Prostate gland (tissue), 2 donors: ENCODE measurements at places on chromosomes 3 and 15.

DNA sequence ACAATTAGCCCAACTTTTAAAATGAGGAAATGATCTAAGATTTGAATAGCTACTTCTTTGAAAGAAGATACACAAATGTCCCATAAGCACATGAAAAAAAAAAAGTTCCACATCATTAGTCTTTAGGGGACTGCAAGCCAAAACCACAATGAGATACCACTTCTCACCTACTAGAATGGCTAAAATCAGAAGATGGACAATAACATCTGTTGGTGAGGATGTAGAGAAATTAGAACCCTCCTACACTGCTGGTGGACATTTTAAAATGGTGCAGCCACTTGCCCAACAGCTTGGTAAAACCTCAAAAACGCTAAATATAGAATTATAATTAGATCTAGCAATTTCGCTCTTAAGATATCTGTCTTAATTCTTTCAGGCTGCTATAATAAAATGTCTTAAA is 77.1 kb downstream of the MEX3B start:
- no peaks in the 10 kb centered on the region for H3K27me3 ChIP-seq
- no peak overlapping the region for H3K4me3 ChIP-seq
- no peak for DNase-seq
- no peak overlapping the region for H3K27ac ChIP-seq
- H3K36me3 ChIP-seq, result no peaks in the 10 kb centered on the region

DNA sequence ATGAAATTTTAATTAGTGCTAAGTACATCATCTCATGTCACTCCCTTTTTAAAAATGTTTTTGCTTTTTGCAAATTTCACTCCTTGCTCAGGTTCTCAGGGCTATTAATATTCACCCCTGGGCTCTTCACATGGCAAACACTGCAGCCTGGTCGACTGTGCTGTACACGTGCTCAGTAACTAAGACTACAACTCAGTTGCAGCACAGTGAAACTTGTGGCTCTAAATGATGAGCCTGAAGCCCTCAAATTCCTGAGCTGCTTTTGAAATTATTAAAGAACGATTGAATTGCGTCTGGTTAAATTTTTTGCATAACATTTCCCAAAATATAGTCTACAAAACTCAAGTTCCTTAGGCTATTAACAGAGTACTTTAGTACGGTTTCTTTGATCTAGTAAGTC is 159.3 kb upstream of the C2CD4B start:
- DNase-seq, result no peak
- H3K4me3 ChIP-seq, result no peak overlapping the region

DNA sequence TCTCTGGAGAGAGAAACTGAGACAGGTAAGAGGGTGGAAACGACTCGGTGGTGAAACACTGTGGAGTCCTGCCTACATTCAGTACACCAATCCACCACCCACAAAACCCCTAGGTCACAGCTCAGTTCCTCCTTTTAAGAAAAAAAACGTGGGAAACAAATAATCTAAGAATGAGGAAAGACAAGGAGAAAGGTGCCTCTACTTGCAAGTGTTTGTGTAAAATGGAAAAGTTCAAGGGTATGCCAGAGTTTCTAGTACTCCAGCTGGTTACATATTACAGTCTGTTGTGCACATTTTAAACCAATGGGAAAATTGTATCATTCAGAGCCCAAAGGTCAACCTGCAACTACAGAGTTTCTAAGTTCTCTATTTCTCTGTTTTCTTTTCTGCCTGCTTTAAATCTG is 32.2 kb downstream of the HGD start:
- H3K27ac ChIP-seq, result no peak overlapping the region
- no peak for DNase-seq
- H3K27me3 ChIP-seq, result no peaks in the 10 kb centered on the region
- H3K4me1 ChIP-seq, result no peaks in the 10 kb centered on the region
- no peak overlapping the region for H3K4me3 ChIP-seq
- H3K36me3 ChIP-seq, result no peaks in the 10 kb centered on the region

DNA sequence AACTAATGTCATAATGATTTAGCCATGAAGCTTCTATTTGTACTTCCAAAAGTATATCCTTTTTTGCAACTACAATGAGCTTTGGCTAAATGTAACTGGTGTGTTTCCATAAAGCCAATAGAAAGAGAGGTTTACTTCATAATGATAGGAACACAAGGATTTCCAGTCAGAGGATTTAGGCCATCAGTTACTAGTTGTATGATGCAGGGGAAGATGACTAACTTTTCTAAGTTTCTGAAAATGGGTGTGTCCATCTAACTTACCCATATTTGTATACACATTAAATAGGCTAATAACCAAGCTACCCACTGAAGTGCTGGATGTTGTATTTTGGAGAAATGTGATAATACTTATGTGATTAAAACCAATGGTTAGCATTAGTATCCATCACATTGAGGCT is 55.7 kb downstream of the SLC4A7 start:
- no peak overlapping the region for H3K4me3 ChIP-seq
- H3K27ac ChIP-seq, result no peak overlapping the region
- no peaks in the 10 kb centered on the region for H3K4me1 ChIP-seq
- DNase-seq, result no peak

DNA sequence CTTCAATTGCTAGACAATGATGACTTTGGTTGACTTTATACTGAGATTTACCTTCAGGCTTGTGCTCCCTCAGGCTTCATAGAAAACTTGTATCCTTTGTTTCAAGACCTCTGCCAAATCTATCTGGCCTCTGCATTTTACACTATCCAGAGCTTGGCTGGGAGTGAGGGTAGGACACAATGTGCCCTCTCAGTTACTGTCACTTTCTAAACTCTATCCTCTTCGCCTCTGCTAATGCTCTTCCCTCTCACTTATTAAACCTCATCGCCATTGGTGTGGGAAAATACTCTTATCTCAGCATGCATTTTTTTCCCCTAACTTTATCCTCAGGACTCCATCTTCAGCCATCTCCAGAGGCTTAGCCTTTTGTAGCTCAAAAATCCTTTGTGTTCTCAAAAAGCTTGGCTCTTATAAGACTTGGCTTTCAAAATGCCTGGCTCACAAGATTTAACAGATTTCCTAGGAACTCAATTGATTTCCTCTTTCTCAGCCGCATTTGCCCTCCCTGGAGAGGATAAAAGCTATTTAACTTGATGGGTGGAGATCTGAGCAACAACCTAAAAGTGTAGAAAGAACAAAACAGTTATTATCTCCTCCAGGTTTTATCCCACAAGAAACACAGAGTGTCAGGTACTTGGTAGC is 28.3 kb downstream of the SUCNR1 start:
- no peaks in the 10 kb centered on the region for H3K4me1 ChIP-seq
- H3K27me3 ChIP-seq, result no peaks in the 10 kb centered on the region
- no peaks in the 10 kb centered on the region for H3K36me3 ChIP-seq
- no peak for DNase-seq

DNA sequence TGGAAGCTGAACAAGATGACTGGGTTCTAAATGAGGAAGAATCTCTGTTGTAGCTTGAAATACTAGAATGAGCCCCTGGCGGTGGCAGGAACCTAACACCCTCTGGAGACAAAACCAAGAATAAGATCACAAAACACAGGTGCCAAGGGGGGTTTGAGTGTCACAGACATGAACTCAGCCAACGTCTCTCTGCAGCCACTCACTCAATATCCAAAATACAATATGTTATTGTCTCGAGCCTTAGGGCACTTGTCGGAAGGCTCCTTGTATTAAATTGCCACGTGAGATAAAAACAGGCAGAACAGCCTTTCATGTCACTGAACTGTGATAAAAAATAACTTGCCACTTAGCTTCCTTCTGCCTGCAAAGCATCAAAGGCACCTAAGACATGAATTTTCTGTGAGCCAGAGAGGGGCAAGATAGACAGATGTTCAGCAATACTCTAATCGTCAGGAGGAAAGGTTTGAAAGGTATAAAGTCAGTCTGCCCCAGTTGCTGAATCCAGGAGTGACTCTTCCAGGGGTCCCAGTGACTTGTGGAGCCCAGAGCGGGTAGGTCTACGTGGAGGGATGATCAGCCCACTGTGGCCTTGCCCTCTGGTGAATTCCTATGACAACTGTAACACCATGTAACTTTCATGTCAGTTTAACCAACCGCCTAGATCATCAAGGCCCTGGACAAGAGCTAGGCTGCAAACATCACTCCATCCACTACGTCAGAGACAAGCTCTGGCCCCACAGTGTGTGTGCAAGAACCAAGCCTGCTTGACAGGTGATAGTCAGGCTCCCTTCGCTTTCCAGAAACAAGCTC is 165.2 kb downstream of the OSBPL10 start:
- H3K4me3 ChIP-seq, result no peak overlapping the region
- no peaks in the 10 kb centered on the region for H3K27me3 ChIP-seq
- no peaks in the 10 kb centered on the region for H3K36me3 ChIP-seq
- no peak for DNase-seq
- no peak overlapping the region for H3K27ac ChIP-seq

DNA sequence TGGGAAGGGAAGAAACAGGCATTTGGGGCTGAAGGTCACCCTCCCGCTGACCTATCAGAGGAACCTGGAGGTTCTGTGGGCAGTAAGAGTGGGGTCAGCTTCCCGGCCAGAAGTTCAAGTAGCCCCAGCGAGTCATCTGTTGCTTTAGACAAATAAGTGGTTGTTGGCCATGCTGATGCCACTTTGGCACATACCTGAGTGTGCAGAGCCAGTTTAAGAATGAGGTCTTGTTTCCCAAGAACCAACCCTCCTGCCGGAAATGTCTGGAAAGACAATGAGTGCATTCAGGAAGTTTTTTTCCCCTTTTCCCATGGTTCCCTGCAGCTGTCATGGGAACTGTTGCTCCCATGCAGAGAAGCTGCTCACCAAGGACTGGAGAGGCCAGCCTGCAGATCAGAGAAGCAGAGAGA is 166.7 kb downstream of the ZNF621 start:
- peak overlapping the region; percentile 80 for H3K27ac ChIP-seq
- no peak overlapping the region for H3K4me3 ChIP-seq
- peaks cover 8% of the 10 kb centered on the region for H3K4me1 ChIP-seq
- peak; percentile 51 for DNase-seq
- no peaks in the 10 kb centered on the region for H3K27me3 ChIP-seq

- H3K4me3 ChIP-seq, result no peak overlapping the region
- H3K27ac ChIP-seq, result no peak overlapping the region
- peaks cover 12% of the 10 kb centered on the region for H3K4me1 ChIP-seq
Measured at GRCh38 chr3:124783696-124784095, 53.4 kb downstream of the UMPS start.

- H3K36me3 ChIP-seq, result no peaks in the 10 kb centered on the region
- H3K4me3 ChIP-seq, result no peak overlapping the region
- no peaks in the 10 kb centered on the region for H3K4me1 ChIP-seq
- H3K27ac ChIP-seq, result no peak overlapping the region
- no peak for DNase-seq
Measured at GRCh38 chr3:190291994-190292584, 30.2 kb downstream of the CLDN1 start.

DNA sequence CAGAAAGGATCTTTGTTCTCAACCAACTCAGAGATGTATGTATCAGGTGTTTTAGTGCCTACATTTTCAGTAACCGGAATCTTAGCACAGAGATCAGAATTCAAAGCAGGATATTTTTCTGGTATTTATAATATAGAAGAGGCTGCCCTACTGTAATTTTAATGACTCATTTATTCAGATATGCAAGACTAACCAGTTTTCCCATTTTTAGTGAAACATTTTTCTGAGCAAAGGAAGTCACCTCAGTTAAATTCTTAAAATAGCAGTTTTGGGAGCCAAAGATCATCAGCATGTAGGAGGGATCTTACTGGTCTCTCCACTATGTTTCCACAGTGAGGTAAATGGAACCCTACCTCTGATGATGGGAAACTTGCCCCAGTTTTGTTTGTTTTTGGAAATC is 42.0 kb downstream of the SRP14 start:
- H3K4me1 ChIP-seq, result no peaks in the 10 kb centered on the region
- no peak overlapping the region for H3K4me3 ChIP-seq
- H3K36me3 ChIP-seq, result no peaks in the 10 kb centered on the region
- H3K27ac ChIP-seq, result no peak overlapping the region
- no peak for DNase-seq
- no peaks in the 10 kb centered on the region for H3K27me3 ChIP-seq

DNA sequence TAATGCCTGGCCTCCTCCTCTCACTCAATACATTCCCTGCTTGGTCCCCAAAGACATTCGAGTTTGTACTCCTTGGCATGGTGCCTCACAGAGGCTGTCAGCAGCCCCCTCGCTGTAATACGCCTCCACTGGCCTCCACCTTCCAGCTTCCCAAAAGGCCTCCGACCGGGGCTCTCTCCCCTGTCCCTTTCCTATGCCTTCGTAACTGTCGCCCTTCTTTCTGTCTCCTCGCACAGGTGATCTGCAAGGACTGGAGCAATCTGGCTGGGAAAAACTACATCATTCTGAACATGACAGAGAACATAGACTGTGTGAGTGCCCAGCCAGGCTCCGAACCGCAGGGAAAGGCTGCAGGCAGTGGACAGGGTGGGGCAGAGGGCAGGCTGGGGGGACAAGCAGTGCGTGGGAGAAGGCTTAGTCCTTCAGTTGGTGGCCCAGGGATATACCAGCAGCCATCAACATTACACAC is 10.7 kb upstream of the ABTB1 start:
- no peaks in the 10 kb centered on the region for H3K4me1 ChIP-seq
- H3K36me3 ChIP-seq, result no peaks in the 10 kb centered on the region
- no peak overlapping the region for H3K27ac ChIP-seq
- H3K27me3 ChIP-seq, result no peaks in the 10 kb centered on the region
- H3K4me3 ChIP-seq, result no peak overlapping the region

DNA sequence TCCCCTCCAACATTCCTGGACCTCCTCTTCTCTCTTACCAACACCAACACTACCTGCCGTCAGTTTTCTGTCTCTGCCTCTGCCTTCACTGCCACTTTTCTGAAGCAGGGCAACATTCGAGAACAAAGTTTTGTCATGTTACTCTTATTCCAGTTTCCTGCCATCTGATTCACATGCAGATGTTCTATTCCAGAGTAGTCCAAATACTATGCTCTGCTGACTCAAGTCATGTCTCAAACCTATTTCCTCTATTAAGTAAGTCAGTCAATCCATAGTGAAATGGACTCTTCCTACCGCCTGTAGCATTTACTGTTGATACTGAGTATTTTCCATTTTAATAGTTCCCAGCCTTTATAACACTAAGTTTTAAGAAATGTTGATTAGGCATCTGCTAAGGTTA is 43.4 kb downstream of the ESYT3 start:
- H3K27ac ChIP-seq, result no peak overlapping the region
- no peak overlapping the region for H3K4me3 ChIP-seq
- DNase-seq, result no peak
- H3K4me1 ChIP-seq, result no peaks in the 10 kb centered on the region
- no peaks in the 10 kb centered on the region for H3K27me3 ChIP-seq

DNA sequence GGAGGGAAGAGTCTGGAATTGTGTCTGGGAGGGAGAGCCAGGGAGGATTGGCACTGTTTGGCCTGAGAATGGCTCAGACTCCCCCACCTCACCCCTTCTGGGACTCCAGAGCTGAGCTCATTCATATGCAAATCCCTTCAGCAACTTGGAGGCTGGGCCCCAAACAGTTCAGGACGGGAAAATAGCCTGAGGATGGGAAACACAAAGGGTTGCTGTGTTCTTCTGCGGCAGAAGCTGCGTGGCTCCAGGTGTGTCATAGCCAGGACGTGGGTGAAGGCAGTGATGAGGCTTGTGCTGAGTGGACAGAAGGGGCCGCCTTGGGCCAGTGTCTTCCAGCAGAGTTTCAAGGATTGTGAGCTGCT is 16.6 kb downstream of the MASP1 start:
- H3K27ac ChIP-seq, result no peak overlapping the region
- no peak for DNase-seq
- no peaks in the 10 kb centered on the region for H3K4me1 ChIP-seq
- no peak overlapping the region for H3K4me3 ChIP-seq
- no peaks in the 10 kb centered on the region for H3K27me3 ChIP-seq
